ENCODE measurements at places on chromosomes 11 and 22.

DNA sequence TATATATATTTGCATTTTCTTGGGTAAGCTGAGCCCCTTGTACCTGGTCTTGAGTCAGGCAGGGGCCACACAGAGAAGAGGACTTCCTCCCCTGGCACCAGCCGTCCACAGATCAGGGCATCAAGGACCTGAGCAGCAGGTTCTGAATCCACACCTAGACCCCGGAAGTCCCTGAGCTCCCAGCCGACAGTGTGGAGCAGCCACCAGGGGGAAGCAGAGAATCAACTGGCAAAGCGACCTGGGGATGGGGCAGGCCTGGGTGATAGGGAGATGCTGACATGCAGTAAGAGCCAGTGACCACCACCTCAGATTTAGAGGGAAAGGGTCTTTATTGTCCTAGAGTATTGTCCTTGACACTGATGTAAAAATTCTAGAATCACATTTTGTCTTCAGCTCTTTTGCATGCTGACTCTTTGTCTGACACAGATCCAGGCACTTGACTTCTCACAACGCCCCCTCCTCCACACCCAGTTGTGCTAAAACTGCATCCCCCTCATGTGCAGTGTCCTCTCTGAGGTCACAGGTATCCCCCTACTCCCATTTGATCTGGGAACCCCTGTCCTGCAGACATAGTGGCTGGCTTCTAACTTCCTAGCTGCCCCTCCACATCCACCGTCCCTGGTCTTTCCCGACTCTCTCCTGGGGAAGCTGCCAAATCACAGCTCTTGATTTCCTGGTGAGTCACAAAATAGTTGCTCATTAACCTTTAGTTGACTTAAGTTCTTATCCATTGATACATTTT lies 109.3 kb downstream of the GGTLC2 start:
- DNase-seq = no peak

- no peak for DNase-seq
Observed at GRCh38 chr11:69153661-69154060, 2.1 kb upstream of the SMIM38 start.

DNA sequence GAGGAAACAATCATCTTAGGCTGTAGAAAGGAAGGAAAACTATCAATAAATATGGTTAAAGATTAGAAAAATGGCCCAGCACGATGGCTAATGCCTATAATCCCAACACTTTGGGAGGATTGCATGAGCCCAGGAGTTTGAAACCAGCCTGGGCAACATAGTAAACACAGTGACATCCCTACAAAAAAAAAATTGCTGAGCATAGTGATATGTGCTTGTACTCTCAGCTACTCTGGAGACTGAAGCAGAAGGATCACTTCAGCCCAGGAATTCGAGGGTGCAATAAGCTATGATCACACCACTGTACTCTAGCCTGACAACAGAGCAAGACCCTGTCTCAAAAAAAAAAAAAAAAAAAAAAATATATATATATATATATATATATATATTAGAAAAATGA lies 54.9 kb downstream of the ARFGAP2 start:
- no peak for DNase-seq

GRCh38 chr11:34513682-34514449 lies at the start of gene ELF5:
TSS of gene ELF5 (minus strand) at chr11:34513794. CDS start at chr11:34505749, 8,045 bp downstream.
- DNase-seq = no peak

DNA sequence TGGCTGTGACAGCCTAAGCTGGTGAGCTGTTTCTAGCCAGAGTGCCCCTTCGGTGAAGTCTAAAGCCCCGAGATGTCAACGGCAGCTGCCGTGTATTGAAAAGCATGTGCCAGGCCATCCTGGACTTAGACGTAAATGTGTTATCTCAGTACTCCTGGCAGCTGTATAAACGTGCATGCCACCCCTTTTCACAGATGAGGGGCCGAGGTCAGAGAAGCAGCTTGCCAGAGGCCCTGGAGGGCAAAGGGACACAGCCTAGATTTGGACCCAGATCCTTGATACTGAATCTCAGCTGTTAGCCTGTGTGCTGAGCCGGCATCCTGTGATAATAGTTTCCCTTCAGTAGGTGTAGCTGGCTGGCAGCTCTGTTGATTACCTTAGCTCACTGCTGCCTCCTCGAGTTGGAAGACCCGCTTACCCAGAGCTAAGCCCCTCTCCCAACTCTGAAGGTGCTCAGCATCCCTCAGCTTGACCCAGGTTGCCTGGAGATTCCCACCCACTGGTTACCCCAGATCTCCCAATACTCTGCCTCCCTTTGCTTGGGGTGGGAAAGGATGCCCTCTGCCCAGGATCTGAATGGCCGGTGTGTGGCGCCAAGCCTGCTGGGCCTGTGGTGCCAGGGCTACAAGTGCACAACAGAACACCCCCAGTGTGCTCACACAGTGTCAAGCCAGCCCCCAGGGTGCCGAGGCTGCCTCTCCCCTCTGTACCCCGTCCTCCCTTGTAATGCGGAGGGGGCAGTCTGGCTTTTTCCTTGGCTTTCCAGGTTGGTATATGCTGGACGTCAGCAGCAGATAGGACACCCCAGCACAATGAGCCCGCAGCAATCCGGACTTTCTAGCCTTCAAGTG lies 59.8 kb upstream of the WNT7B start:
- DNase-seq = no peak

DNA sequence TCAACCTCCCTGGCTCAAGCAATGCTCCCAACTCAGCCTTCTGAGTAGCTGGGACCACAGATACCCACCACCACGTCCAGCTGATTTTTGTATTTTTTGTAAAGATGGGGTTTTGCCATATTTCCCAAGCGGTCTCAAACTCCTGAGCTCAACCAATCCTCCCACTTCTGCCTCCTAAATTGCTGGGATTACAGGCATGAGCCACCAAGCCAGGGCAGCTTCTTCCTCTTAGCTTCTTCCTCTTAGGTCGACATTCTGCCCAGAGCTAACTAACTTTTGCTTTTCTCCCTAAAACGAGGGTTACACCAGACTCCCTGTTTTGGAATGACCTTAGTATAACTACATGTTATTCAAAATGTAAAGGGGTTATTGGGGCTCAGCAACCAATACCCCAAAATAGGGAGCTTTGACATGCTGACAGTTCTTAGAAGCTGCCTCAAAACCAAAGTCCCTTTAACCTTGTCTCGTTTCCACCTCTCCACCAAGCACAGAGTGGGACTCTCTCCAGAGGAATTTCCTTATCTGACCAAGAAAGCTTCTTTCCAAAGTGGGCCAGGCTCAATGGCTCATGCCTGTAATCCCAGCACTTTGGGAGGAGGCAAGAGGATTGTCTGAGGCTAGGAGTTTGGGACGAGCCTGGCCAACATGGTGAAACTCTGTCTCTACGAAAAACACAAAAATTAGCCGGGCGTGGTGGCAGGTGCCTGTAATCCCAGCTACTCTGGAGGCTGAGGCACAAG lies 7.0 kb downstream of the HPS5 start:
- DNase-seq = no peak

GRCh38 chr11:88293931-88294330 lies 43.6 kb downstream of the CTSC start:
- no peak for DNase-seq

GRCh38 chr11:45928535-45929215 lies 6.2 kb downstream of the LARGE2 start:
- DNase-seq = no peak

- DNase-seq = no peak
Observed at GRCh38 chr11:113242767-113243397, 71.5 kb upstream of the TTC12 start.

DNA sequence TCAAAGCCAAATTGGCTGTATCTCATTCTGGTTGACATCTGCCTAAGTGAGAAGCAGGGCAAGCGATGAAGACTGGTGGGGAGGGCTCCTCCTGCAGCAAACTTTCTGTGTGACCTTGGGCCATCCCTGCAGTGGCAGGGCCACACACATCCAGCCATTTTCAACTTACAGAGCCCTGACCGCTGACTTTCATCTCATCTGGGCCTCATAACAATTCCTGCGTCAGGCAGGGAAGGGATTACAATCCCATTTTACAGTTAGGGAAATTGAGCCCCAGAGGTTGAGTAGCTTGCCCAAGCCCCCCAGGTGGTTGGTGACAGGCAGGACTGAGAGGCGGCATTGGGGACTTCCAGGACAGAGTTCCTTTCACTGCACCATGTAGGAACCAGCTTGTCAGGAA lies 21.9 kb downstream of the TPBGL start:
- no peak for DNase-seq

DNA sequence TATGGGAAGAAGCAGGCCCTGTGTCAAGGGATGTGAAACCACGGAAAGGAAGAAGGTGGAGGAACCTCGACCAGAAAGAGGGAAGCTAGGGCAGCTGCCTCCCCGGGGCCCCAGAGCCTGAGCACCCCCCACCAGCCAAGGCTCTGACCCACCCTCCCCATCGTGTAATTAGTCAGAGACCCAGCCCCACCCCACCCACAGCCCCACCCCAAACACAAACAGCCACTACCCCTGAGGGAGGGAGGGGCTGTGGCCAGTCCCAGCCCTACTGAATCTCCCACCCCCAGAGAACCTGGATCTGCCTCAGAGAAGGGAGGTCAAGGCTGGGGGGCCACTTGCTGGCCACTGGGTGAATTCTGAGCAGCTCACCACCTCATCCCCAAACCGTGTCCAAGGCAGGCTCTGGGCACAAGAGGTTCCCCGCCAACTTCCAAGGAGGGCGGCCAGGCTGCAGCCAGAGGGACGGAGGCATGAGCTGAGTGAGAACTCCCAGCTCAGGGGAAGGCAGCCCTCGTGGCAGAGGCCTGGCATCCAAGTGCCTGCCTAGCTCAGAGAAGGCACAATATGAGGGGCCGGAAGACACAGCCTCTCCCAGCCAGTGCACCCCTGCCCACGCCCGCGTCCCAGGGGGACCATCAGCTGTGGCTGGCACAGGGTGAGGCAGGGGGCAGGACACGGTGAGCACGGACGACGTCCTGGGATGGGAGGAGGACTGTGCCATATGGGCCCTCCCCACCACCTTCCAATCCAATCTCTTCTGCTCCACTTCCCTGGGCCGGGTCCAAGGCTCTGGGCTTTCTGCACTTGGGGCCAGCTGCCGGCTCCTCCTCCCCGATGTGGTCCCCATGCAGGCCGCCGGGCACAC lies 2.7 kb downstream of the PLXNB2 start:
- no peak for DNase-seq

GRCh38 chr11:128688031-128688713 lies 5.7 kb upstream of the FLI1 start:
- no peak for DNase-seq

DNA sequence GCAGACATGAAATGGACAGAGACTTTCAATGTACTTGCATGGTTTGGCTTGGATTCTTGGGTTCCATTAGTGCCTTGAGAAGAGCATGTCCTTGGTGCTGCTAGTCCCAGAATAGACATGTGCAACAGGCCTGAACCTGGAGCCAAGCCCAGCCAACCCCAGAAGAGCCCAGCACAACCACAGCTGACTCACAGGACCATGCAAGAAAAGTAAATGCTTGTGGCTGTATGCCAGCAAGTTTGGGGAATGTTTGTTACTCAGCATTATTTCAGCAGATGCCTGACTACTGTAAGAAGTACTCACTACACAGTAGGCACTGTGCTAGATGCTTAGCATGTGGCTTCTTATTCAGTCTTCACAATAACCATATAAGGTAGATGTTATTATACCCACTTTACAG lies 39.2 kb upstream of the HMGXB4 start:
- no peak for DNase-seq

GRCh38 chr22:30855266-30855665 lies 113.3 kb downstream of the MORC2 start:
- DNase-seq = no peak

GRCh38 chr22:42625416-42625815 lies 10.7 kb upstream of the POLDIP3 start:
- DNase-seq = no peak

- peak; percentile 89 for DNase-seq
Observed at GRCh38 chr11:995752-996420, 40.6 kb downstream of the MUC6 start.

GRCh38 chr11:112784323-112785073 lies 176.7 kb upstream of the NCAM1 start:
- peak; percentile 12 for DNase-seq

- no peak for DNase-seq
Observed at GRCh38 chr11:114607753-114608459, 12.3 kb upstream of the NXPE4 start.
